Renal cortex interstitium (tissue), 15 donors: ENCODE measurements at places on chromosomes 5 and 9.

DNA sequence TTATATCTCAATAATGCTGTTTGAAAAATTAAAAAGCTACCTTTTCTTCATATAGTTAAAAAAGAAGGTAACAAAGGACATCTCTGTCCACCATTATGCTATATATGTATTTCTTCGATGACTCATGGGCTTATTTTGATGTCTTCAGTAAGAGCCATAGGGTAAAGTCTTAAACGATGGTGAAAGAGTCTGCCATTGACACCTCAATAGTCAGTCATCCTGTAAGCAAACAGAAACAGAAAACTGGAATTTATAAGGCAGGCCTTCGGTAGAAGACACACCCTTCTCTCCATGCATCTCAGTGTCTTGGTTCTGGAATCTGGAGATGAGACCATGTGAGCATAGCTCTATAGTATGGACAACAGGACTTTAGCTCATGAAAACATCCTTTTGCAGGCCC, 87.0 kb upstream of the ZNF462 start:
- no peak for DNase-seq

DNA sequence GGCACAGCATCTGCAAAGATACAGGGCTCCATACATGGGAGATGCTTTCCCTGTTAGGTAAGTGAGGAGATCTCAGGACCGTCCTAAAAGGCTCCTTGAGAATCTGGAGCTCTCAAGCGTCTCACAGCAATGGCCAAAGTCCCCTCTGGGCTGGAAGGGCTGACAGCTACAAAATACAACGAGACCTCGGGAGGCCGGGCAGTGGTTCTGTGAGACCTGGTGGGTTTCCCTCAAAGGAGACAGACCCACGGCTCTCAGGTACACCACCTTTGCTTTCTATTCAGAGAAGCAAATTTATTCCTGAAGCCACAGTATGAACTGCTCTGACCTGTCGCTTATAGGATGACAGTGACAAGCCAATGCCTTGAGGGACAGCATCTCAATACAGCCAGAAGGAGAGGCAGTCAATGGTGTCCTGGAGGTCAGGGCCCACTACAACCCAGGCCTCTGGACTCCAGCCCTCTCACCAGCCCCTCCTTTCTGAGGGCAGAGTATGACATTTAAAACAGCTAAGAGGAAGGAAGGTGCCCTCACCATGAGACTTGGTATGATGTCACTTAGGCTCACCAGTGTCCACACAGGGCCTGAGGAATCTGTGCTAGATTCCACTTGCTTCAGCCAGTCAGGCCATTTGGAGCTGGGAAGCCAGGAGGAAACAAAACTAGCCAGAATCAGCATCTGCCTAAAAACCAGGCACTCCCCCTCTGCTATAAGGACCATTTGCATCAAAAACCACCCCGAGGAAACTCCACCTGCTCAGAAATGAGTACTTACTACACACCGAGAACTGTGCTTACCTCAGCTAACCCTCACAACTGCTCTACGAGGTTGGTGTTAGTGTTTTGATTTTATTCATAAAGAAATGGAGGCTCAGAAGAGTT, 86.5 kb upstream of the FSTL4 start:
- no peak for DNase-seq

DNA sequence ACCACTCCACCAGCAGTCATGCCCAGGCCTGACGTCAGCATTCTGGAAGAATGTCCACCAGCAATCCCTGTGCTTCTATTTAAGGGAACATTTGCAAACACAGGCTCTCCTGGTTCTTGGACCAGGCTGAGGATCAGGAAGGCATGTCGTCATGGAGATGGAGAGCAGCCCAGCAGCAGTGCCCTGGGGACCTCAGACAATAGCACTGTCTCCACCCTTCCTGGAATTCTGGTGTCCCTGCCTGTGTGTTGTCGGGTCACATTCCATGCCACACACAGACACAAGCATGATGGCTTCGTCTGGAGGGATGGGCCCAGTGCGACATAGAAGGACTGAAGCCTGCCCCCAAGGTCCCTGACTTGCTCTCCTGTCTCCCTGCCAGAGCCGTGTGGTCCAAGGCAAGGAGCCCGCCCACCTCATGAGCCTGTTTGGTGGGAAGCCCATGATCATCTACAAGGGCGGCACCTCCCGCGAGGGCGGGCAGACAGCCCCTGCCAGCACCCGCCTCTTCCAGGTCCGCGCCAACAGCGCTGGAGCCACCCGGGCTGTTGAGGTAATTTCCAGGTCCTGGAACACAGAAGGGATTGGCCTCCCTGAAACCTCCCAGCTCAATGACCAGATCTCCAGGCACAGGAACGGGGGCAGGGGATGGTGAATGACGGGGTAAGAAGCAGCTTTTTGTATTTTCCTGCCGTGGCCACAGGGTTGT, 43.8 kb downstream of the STOM start:
- DNase-seq = peak; percentile 39

DNA sequence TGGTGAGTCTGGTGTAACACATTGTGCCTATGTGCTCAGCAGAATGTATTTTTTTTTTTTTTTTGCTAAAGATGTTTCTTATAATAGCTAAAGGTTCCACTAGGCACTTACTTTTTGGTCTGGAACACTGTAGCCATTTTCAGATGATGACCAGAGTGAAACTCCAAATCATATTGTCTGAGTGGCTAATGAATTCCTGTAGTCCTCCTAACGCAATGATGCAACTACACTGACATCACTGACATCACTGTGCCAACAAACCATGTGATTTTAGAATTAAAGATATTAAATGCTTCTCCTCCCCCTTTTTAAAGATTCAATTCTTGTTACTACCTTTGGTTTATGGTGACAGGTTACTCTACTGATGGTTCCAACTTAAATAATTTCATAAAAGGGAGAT, 28.8 kb downstream of the JAKMIP2 start:
- DNase-seq = no peak

GRCh38 chr9:27429436-27429835, 94.7 kb upstream of the IFNK start:
- DNase-seq = no peak

DNA sequence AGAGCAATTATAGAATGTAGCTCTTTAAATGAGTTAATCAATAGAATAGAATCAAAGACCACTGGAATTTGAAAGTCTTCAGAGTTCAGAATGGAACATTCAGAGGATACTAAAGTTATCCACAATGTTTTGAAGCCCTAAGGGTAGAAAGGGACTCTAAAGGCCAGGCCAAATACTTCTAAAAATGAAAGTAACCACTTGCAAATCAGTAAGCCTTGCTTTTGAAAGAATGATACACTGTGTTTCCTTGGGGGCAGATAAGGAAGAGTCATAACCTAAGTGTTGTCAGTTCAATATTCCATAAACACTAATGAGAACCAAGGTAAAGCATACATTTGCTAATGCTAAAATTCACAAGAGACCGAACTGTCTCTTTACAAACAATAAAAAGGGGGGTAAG, 813.5 kb downstream of the PTPRD start:
- no peak for DNase-seq

- no peak for DNase-seq
These were observed 14.0 kb downstream of the ATP10B start for GRCh38 chr5:160837749-160838593.

DNA sequence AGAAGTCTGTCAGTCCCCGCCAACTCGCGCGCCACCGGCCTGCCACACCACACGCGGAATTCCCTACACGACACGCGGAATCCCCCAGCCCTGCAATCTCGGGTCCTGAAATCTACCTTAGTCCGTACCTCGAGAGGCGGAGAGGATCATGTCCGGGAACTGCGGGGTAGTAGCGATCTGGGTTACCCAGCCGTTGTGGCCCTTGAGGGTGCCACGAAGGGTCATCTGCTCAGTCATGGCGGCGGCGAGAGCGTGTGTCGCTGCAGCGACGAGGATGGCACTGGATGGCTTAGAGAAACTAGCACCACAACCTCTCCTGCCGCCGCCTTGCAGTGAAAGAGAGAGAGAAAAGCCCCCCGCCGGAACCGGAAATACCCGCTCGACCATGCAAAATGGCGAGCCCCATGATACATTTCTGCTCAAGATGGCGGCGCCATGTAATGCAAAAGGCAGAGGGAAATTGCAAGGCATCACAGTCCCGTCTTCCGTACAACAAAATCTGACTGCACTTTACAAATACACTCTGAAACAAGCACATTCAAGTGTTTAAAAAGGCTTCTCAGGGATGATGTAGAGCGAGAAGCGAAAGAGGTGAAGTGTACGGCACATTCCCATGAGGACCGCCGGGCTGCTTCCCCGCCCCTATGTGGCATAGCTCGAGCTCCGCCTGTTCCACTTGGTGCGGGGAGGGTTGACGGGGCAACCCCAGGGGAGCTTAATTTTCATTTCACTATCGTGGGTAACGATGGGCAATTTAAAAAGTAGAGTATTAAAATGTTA, at the start of gene RACK1:
RACK1 (minus strand) TSS at position 343 of the 780 bp plus-strand sequence; CDS start at position 237, 106 bp downstream.
- peak; percentile 88 for DNase-seq

- DNase-seq = no peak
These were observed 246.1 kb downstream of the KIF4B start for GRCh38 chr5:155259648-155260047.

- no peak for DNase-seq
These were observed 43.4 kb upstream of the VCAN start for GRCh38 chr5:83428126-83428525.

GRCh38 chr5:60856066-60856465, 12.0 kb upstream of the ELOVL7 start:
- DNase-seq = no peak

GRCh38 chr5:77218263-77218662, 7.8 kb downstream of the PDE8B start:
- DNase-seq = no peak

DNA sequence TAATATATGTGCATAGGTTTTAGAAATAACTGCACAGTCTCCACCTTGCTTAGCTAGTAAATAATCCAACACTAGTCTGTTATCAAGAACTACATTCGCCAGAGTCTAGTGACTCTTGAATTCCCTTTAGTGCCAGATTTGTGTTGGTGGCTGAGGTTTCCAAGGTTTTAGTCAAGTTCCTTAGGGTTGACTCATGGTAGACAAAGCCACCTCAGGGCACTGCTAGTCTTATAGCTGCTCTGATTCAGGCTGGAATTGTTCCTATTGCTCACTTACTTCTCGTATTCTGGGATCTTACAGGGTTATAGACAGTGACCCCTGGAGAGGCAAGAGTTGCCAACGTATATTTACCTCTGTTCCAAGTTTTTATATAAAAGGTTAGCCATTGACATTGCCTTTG, 1369.8 kb upstream of the CDH9 start:
- no peak for DNase-seq

GRCh38 chr5:143646961-143647360, 165.0 kb upstream of the HMHB1 start:
- no peak for DNase-seq

- DNase-seq = no peak
These were observed 126.1 kb upstream of the RASA1 start for GRCh38 chr5:87141544-87141943.

DNA sequence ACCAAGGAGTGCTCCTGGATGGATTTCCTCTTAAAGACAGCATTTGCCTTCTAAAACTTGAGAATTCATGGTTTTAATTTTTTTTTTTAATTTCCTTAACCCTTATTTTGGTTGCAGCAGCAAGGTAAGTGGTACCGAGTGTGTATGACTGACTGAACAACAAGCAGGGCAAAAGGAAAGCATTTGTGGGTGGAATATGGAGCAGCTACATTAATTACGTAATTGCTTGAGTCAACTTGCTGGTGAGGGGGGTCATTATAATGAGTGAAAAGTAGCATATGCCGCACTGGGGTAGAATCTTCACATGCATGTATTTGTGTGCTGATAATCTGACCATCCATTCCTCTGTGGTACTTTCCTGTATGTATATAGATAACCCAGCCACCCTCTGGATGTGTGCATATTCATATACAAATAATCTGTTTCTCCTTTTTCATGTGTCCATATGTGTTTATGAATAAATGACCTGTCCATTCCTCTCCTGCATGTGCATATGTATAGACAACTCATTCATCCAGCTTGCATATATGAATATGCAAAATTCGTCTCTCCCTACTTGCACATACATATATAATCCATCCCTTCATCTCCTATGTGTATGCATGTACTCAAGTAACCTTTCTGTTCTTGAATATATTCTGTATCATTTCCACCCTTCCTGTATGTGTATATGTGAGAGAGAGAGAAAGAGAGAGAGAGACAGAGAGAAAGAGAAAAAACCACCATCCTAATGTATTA, 147.5 kb upstream of the RUSC2 start:
- no peak for DNase-seq

DNA sequence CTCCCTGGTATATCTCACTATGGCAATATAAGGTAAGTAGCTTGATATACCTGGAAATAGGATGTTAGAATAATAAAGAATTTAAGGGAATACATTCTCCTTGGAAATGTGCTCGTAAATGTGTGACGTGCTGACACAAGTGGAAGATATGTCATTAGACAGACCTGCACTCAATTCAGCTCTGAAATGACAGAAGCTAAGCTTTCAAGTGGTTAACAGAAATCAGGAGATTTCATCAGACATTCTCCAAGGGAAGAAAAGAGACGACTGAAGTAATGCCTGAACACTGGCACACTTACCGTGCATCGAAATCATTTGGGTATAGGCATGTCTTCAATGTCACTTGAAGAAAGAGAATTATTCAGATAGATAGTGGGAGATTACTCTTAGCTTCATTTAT, 933.3 kb upstream of the CTNND2 start:
- no peak for DNase-seq

- DNase-seq = no peak
These were observed 40.7 kb downstream of the WNK2 start for GRCh38 chr9:93224591-93224990.

GRCh38 chr9:110731437-110732028, 62.9 kb downstream of the MUSK start:
- DNase-seq = no peak

- DNase-seq = no peak
These were observed 45.5 kb downstream of the IARS1 start for GRCh38 chr9:92247981-92248380.

GRCh38 chr5:113162208-113162607, 185.6 kb downstream of the DCP2 start:
- DNase-seq = no peak

DNA sequence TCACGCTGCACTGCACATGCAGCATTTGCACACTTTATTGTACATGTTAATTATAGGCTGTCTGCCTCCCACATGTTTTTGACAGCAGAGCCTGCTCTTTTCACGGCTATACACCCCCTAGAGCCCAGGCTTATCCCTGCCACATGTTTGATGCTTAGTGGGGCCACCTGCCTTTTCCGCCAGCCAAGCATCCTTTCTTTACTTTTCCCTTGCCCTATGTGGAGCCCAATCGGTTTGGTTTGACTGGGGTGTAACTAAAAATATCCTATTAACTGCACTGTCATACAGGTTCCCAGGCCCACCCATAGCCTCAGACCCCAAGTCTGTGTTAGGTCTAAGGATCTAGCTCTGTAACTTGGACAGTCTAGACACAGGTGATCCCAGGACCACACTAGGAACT, 18.9 kb upstream of the S1PR3 start:
- no peak for DNase-seq

GRCh38 chr5:107293541-107294210, 377.1 kb downstream of the EFNA5 start:
- no peak for DNase-seq

GRCh38 chr9:134461426-134461982, 135.2 kb downstream of the RXRA start:
- no peak for DNase-seq

GRCh38 chr5:88109818-88110217, 158.8 kb downstream of the TMEM161B start:
- no peak for DNase-seq
